ENCODE measurements at places on chromosomes 2 and 18. TPM values are rescaled to one million over a fixed set of nuclear protein-coding genes. Genes with fewer than 3 reads are reported as not detected.

The DCC gene
- 2.0 TPM for total RNA-seq

DNA sequence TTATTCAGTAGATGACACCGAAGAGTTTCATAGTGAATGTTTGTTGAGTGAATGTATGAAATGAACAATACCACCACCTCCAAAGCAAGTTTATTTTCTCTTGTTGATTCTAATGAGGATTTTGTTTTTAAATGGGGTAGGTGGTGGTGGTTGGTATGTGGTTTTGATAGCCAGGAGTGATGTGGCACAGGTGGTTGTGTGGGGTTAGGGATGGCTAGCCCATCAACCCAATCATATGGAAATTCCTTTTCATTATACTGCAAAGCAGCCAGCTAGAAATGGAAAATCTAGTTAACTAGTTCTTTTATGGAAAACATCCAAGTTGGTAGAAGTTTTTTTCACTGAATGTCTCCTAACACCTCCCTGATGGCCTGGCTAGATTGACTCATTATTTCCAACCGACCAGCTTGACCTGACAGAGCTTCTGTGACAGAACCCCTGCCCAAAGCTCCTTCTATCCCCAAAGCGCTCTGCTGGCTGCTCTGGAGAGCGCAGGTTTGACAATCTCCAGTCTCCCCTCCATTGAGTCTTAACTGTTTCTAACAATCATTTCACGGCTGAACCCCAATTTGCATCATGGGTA lies 376.9 kb downstream of the MTX2 start:
- DNase-seq: no peak

The CPO gene
- total RNA-seq: 0.89 TPM

The CIB4 gene
- total RNA-seq: not detected

The CROCC2 gene
- 0.30 TPM for total RNA-seq

DNA sequence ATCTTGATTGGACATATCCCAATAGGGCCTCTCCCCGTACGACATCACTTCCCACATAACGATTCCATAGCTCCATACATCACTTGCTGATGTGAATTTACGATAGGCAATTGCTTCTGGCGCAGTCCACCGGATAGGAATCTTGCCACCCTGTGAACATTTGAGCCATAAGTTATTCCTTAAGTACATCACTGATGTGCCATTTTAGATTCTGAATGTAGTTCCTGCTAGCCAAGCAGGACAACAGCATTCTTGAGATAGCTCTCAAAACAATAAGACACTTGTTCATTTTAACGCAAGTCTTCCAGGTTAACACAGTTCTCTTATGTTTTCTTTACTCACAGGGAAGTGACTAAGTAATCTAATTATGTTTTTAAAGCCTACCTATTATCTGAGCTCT lies 138.0 kb downstream of the EPHA4 start:
- no peak for DNase-seq

GRCh38 chr2:232502911-232503808 lies 15.5 kb upstream of the ECEL1 start:
- no peak for DNase-seq

- DNase-seq: no peak
Measured at GRCh38 chr2:113219889-113220641, 46.3 kb downstream of the PSD4 start.

DNA sequence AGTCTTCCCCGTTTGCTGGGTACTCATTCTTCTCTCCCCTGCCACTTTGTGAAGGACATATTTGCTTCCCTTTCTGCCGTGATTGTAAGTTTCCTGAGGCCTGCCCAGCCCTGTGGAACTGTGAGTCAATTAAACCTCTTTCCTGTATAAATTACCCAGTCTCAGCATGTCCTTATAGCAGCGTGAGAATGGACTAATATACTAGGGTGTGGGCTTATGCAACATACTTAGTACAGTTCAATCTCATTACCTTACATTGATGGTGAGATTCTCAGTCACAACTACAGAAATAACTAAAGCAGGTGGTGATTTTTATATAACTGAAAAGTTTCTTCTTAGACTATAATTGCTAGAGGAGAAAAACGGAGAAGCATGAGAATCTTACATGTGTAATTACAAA lies 237.9 kb upstream of the MMADHC start:
- DNase-seq: no peak

The ATRAID gene
- 93.8 TPM for total RNA-seq

GRCh38 chr2:158967731-158968395 lies 577 bp upstream of the TANC1 start:
- DNase-seq: peak; percentile 67

The LRP1B gene
- total RNA-seq: 1.7 TPM

The COMMD1 gene
- total RNA-seq: 34.8 TPM

GRCh38 chr2:230681171-230681545 lies 31.5 kb upstream of the CAB39 start:
- DNase-seq: no peak

The CHRNG gene
- 1.6 TPM for total RNA-seq

DNA sequence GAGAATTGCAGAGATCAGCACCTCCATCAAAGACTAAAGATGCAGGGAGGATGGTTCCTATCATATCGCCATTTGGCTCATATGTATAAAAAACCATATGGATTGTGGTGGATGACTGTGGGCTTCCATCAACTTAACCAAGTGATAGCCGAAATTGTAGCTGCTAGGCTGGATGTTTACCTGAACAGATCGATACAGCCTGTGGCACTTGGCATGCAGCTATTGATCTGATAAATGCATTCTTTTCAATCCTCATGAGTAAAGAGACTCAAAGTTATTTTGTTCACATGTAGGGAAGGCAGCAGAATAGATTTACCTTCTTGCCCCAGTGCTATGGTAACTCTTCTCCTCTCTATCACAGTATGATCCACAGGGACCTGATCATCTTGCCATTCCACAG lies 18.5 kb downstream of the CHCHD5 start:
- DNase-seq: no peak
